Osteocyte (in vitro differentiated cells): ENCODE measurements at places on chromosomes 1 and 21.

GRCh38 chr1:157771661-157772425 is 5.1 kb downstream of the FCRL2 start:
- H3K27ac ChIP-seq, result no peak overlapping the region
- no peaks in the 10 kb centered on the region for H3K4me1 ChIP-seq
- no peak for DNase-seq
- H3K36me3 ChIP-seq, result no peaks in the 10 kb centered on the region
- no peaks in the 10 kb centered on the region for H3K27me3 ChIP-seq
- no peak overlapping the region for H3K4me3 ChIP-seq

DNA sequence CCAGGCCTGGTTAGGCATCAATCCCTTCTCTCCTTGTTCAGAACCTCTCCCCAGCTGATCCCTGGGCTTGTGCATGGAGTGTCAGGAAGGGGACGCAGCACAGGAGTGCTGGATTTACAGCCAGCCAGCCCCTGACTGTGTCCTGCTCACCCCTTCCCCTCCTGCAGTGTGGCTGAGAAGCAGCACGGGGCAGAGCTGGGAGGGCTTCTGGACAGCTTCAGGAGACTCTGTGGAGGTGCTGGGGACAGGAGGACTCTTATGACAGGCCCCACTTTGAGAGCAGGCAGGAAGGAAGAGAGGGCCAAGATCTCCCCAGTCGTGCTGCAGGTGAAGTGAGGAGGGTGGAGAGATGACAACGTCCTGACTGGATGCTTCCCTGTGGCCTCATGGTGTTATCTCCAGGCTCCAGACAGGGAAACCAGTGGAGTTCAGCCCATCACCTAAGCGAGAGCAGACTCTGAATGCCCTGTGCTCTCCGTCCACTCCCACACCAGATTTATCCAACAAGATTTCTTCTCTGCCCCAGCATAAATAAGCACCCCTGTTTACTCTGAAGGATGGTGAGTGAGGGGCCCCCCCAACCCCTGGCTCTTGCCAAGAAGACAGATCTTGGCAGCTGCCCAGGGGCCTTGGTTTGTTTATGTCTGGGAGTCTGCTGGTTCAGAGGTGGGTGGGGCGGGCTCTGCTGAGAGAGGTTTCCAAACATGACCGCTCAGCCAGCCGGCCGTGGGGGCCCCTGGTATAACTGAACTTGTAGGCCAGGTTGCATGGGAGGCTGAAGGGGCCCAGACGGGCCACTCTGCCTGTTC is 21.3 kb downstream of the TMCC2 start:
- no peaks in the 10 kb centered on the region for H3K27me3 ChIP-seq
- peak overlapping the region; percentile 50 for H3K27ac ChIP-seq
- H3K36me3 ChIP-seq, result no peaks in the 10 kb centered on the region
- peaks cover 36% of the 10 kb centered on the region for H3K4me1 ChIP-seq
- DNase-seq, result no peak
- H3K4me3 ChIP-seq, result no peak overlapping the region

- peaks cover 7% of the 10 kb centered on the region for H3K36me3 ChIP-seq
- no peaks in the 10 kb centered on the region for H3K27me3 ChIP-seq
- H3K4me1 ChIP-seq, result peaks cover 27% of the 10 kb centered on the region
- no peak for DNase-seq
- peak overlapping the region; percentile 56 for H3K27ac ChIP-seq
Observed at GRCh38 chr21:31161157-31161556, 122.9 kb upstream of the KRTAP19-8 start.

GRCh38 chr1:37434292-37435225 is 39.8 kb upstream of the ZC3H12A start:
- no peak overlapping the region for H3K27ac ChIP-seq
- DNase-seq, result peak; percentile 88
- H3K36me3 ChIP-seq, result no peaks in the 10 kb centered on the region
- no peaks in the 10 kb centered on the region for H3K4me1 ChIP-seq
- no peak overlapping the region for H3K4me3 ChIP-seq

DNA sequence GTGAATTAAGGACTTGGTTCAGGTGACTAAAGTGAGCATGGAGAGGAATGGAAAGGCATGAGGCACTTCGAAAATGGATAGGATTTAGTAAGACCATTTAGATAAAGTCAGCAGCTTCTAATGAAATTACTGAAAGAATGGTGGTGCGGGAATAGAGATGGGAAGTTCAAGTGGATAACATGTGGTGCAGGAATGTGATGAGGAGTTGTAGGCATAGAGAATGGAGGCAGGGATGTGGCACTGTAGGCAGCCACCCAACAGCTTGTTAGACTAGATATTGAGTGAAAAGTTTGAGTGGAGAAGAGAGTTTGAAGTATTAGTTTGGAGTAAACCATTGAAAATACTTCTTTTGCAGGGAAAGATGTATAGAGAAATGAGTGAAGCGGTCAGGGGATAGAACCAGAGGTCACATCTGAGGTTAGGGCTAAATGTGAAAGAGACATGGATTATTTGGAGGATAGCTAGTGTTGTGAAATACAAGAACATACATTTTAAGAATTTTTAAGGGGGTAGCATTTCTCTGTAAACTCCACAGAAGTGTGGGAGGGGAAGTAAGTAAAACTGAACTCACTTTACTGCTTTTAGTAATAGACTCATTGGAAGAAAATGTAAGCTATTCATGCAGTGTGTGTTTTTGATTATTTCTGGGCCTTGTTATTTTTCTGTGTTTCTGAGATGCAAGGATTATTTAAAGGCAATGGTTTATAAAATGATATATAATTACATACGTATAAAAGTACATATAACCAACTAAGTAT is 46.2 kb downstream of the DYRK1A start:
- peak overlapping the region; percentile 80 for H3K27ac ChIP-seq
- H3K36me3 ChIP-seq, result peaks cover 3% of the 10 kb centered on the region
- H3K4me1 ChIP-seq, result peaks cover 59% of the 10 kb centered on the region

DNA sequence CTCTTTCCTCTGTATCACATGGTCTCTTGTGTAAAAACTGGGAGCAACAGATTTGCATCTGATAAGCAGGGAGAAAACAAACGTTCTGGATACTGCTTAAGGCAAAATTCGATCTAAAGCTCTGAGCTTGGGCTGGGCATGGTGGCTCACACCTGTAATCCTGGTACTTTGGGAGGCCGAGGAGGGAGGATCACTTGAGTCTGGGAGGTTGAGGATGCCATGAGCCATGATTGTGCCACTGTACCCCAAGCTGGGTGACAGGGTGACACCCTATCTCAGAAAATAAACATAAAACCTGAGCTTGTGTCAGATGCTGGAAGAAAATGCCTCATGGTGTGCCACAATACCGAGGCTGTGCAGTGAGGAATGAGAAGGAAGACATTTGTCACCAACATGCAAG is 73.9 kb downstream of the SCCPDH start:
- no peaks in the 10 kb centered on the region for H3K27me3 ChIP-seq
- H3K4me3 ChIP-seq, result no peak overlapping the region
- peaks cover 24% of the 10 kb centered on the region for H3K4me1 ChIP-seq
- DNase-seq, result no peak
- no peaks in the 10 kb centered on the region for H3K36me3 ChIP-seq

- no peaks in the 10 kb centered on the region for H3K4me1 ChIP-seq
- H3K4me3 ChIP-seq, result no peak overlapping the region
- peaks cover 8% of the 10 kb centered on the region for H3K27me3 ChIP-seq
- DNase-seq, result no peak
Observed at GRCh38 chr21:15422783-15423182, 307.0 kb upstream of the USP25 start.

GRCh38 chr1:186965847-186966246 is 137.1 kb downstream of the PLA2G4A start:
- H3K36me3 ChIP-seq, result no peaks in the 10 kb centered on the region
- H3K27me3 ChIP-seq, result no peaks in the 10 kb centered on the region
- H3K27ac ChIP-seq, result no peak overlapping the region
- no peak overlapping the region for H3K4me3 ChIP-seq

- peak overlapping the region; percentile 14 for H3K4me3 ChIP-seq
- H3K4me1 ChIP-seq, result peaks cover 25% of the 10 kb centered on the region
- H3K36me3 ChIP-seq, result peaks cover 27% of the 10 kb centered on the region
- H3K27ac ChIP-seq, result peak overlapping the region; percentile 57
Observed at GRCh38 chr1:28578696-28579218, 13.3 kb upstream of the RAB42 start.

- no peak overlapping the region for H3K27ac ChIP-seq
- H3K4me1 ChIP-seq, result peaks cover 11% of the 10 kb centered on the region
- no peak for DNase-seq
- H3K4me3 ChIP-seq, result no peak overlapping the region
Observed at GRCh38 chr1:214859647-214860046, 222.9 kb upstream of the KCNK2 start.

GRCh38 chr1:204660509-204660908 is 25.0 kb downstream of the LRRN2 start:
- no peak overlapping the region for H3K4me3 ChIP-seq
- no peak overlapping the region for H3K27ac ChIP-seq
- H3K27me3 ChIP-seq, result peaks cover 37% of the 10 kb centered on the region
- H3K4me1 ChIP-seq, result no peaks in the 10 kb centered on the region
- DNase-seq, result no peak

DNA sequence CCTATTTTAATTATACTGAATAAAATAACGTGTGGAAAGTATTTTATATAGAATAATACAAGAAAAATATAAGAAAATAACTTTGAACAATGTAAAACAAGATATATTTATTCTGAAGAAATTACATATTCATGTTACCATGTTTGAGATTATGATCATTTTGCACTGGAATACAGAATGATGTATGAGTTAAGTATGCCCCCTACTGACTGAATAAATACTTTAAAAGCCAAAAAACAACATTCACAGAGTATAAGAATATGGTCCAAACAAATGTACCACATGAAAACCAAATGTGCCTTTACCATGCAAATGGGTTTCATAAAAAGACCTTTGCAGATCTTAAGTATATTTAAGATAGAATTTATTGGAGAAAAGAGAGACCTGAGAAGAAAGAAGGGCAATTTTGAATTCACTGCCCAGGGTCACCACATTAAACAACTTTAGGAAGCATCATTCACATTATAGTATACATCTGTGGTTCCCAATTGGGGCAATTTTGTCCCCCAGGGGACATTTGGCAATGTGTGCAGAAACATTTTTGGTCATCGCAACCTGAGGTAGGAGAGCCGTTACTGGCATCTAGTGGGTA is 136.6 kb upstream of the GFI1 start:
- peaks cover 3% of the 10 kb centered on the region for H3K4me1 ChIP-seq
- H3K36me3 ChIP-seq, result peaks cover 22% of the 10 kb centered on the region
- no peak overlapping the region for H3K4me3 ChIP-seq

- H3K4me3 ChIP-seq, result peak overlapping the region; percentile 47
- peaks cover 63% of the 10 kb centered on the region for H3K4me1 ChIP-seq
- DNase-seq, result no peak
- H3K27ac ChIP-seq, result peak overlapping the region; percentile 77
- peaks cover 2% of the 10 kb centered on the region for H3K36me3 ChIP-seq
- no peaks in the 10 kb centered on the region for H3K27me3 ChIP-seq
Observed at GRCh38 chr1:183090391-183091006, 67.3 kb downstream of the LAMC1 start.

DNA sequence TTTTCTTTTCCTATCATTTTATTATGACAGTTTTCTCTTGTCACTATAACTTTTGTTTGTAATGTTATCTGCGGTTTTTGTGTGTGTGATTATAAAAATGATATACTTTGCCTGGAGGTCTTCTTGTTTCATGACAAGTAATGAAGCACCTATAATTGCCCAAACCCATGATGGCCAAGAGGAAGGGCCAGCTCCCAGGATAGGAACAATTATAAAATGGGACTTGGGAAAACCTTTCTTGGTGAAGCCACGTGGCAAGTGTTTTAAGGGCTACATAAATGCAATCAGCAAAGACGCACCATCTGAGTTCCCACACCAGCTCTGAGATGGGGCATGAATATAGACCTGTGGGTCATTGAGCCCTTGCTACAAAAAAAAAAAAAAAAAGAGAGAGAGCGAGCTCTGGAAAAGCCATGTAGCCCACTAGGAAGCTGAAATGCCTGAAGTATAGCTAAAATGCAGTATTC is 462.6 kb upstream of the RUNX1 start:
- no peaks in the 10 kb centered on the region for H3K36me3 ChIP-seq
- H3K4me3 ChIP-seq, result no peak overlapping the region

DNA sequence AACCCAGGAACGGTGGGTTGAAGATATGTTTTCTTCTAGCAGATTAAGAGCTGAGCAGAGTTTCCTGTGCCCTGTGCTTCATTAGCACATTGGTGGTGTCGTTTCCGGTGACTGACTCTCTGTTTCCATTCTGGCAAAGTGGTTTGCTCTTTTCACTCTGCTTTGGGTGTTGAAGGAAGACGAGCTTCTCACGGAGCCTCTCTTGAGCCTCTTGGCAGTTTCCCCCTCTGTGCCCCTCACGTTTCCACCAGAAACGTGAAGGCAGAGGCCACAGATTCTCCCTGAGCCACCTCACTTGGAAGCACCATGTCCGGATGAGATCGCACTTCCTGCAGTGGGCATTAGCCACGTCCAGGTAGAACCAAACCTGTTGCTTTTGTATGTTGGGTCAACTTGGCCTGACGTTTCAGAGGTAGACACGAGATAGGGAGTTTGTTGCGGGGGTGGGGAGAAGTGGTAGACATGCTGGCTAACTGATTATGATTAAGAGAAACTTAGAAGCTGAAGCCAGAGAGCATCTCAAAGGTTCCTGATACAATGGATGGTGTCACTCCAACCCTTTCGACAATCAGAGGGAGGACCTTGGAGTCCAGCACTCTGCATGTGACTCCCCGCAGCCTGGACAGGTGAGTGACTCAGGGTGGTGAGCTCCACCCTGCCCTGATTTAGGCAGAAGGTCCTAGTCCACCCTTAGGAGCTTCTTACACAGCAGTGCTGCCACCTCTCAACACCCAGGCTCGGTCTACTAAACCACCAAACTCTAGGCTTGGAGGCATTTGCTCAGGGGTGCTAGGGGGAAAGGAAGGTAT is at the start of gene LAX1:
TSS of gene LAX1 (plus strand) at position 155 of the 809 bp plus-strand sequence. CDS start at position 538, 383 bp downstream.
- H3K4me3 ChIP-seq, result no peak within 1 kb of the TSS
- H3K27ac ChIP-seq, result no peak within 1 kb of the TSS
- no peaks in the 10 kb centered on the region for H3K36me3 ChIP-seq
- DNase-seq, result no peak
- peaks cover 18% of the 10 kb centered on the region for H3K27me3 ChIP-seq

GRCh38 chr1:83807821-83808220 is 191.1 kb downstream of the TTLL7 start:
- H3K27ac ChIP-seq, result no peak overlapping the region
- peaks cover 3% of the 10 kb centered on the region for H3K27me3 ChIP-seq
- no peak overlapping the region for H3K4me3 ChIP-seq
- H3K4me1 ChIP-seq, result no peaks in the 10 kb centered on the region
- H3K36me3 ChIP-seq, result no peaks in the 10 kb centered on the region

DNA sequence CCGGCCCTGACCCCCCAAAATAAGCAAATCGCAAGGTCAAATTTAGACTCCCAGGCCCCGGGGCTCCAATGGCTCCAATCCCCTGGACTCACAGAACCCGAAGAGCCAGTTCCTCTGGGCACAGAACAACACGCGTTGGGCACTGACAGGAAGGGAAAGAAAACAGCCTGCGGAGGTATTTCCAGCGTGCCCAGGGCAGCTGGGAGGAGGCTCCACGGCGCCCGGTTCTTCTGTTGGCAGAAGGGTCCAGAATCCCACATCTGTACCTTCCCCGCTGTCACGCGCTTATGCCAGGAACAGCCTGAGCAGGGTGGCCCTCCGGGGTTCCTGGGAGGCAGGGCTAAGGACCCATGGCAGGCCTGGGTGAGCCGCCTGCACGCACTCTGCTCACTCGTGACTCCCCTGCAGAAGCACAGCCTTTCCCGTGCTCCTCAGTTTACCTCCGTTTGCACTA is 85.5 kb downstream of the RIPK4 start:
- no peak overlapping the region for H3K4me3 ChIP-seq
- H3K27ac ChIP-seq, result no peak overlapping the region
- DNase-seq, result no peak

GRCh38 chr1:232571523-232571922 is 58.4 kb downstream of the SIPA1L2 start:
- no peak overlapping the region for H3K4me3 ChIP-seq
- H3K4me1 ChIP-seq, result peaks cover 26% of the 10 kb centered on the region
- no peak for DNase-seq

- peak; percentile 48 for DNase-seq
- H3K27me3 ChIP-seq, result no peaks in the 10 kb centered on the region
- H3K4me3 ChIP-seq, result no peak overlapping the region
- H3K27ac ChIP-seq, result no peak overlapping the region
- H3K36me3 ChIP-seq, result no peaks in the 10 kb centered on the region
Observed at GRCh38 chr1:230163719-230164118, 96.7 kb downstream of the GALNT2 start.
